ENCODE measurements at places on chromosomes 2 and 18.

GRCh38 chr18:45690975-45691815 lies 32.8 kb upstream of the SLC14A1 start:
- H3K36me3 ChIP-seq: no peaks in the 10 kb centered on the region
- peak; percentile 90 for DNase-seq
- no peak overlapping the region for H3K27ac ChIP-seq

GRCh38 chr2:69046221-69046662 lies 33.3 kb downstream of the ANTXR1 start:
- H3K27me3 ChIP-seq: no peaks in the 10 kb centered on the region
- H3K4me1 ChIP-seq: no peaks in the 10 kb centered on the region
- DNase-seq: no peak
- no peaks in the 10 kb centered on the region for H3K36me3 ChIP-seq
- H3K27ac ChIP-seq: no peak overlapping the region

DNA sequence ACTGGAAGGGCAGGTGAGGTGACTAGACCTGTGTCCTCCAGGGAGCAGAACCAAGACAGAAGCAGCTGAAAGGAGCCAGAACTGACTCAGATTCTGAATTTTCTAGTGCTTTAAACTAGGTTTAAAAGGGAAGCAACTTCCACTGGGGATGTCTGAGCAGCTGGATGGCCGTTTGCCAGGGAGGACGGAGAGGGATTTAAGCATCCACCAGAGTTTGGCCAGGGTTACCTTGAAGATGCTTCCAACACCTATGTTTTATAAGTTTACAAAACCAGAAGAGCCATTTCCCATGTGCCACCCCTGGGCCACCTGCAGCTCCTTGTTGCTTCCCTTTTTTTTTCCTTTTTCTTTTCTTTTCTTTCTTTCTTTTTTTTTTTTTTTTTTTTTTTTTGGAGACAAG lies 48.6 kb upstream of the RBM44 start:
- no peaks in the 10 kb centered on the region for H3K4me1 ChIP-seq
- no peak overlapping the region for H3K27ac ChIP-seq
- no peaks in the 10 kb centered on the region for H3K27me3 ChIP-seq
- no peak overlapping the region for H3K4me3 ChIP-seq

DNA sequence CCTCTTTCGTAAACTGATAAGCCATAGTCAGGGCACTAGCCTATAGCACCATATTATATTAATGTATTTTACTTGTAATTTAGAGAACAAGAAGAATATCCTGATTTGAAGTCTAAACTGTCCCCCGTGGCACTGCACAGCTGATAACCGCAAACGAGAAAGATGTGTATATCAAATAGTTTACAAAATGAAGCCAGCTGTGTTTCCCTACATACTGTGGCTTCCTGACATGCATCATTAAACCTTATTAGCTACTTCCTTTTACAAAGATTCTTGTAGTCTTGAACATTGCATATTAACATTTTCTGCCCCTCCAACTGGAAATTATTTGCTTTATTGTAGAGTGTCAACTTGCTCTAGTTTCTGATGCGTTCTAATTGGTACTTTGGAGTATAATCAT lies 153.5 kb upstream of the NFATC1 start:
- H3K4me3 ChIP-seq: no peak overlapping the region
- H3K36me3 ChIP-seq: no peaks in the 10 kb centered on the region
- no peaks in the 10 kb centered on the region for H3K27me3 ChIP-seq
- no peak for DNase-seq
- no peak overlapping the region for H3K27ac ChIP-seq
- H3K4me1 ChIP-seq: peaks cover 2% of the 10 kb centered on the region

DNA sequence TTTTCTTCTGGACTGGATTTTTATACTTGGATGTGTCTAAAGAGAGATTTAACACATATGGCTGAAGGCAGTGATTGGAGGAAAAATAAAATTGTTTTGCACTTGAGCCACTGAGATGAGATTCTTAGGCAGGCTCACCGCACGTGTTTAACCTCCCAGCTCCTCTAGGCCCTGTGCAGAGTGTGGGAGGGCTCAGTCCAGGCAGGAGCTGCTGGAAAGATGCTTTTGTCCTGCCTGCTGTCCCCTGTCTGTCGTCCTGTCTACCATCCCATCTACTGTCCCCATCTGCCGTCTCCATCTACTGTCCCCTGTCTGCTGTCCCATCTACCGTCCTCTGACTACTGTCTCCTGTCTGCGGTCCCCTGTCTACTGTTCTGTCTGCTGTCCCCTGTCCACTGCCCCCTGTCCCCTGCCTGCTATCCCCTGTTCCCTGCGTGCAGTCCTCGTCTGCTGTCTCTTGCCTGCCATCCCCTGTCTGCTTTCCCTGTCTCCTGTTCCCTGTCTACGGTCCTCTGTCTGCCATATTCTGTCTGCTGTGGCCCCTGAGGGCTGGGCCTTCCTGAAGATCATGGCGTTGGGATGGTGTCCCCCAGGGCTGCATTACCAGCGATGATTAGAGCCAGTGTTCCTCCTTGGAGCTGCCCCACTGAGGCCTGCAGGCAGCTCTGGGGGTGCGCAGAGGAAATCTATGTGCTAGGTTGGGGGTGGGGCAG lies 43.7 kb upstream of the HS6ST1 start:
- DNase-seq: no peak
- peaks cover 24% of the 10 kb centered on the region for H3K4me1 ChIP-seq
- H3K27ac ChIP-seq: peak overlapping the region; percentile 85
- no peaks in the 10 kb centered on the region for H3K27me3 ChIP-seq

DNA sequence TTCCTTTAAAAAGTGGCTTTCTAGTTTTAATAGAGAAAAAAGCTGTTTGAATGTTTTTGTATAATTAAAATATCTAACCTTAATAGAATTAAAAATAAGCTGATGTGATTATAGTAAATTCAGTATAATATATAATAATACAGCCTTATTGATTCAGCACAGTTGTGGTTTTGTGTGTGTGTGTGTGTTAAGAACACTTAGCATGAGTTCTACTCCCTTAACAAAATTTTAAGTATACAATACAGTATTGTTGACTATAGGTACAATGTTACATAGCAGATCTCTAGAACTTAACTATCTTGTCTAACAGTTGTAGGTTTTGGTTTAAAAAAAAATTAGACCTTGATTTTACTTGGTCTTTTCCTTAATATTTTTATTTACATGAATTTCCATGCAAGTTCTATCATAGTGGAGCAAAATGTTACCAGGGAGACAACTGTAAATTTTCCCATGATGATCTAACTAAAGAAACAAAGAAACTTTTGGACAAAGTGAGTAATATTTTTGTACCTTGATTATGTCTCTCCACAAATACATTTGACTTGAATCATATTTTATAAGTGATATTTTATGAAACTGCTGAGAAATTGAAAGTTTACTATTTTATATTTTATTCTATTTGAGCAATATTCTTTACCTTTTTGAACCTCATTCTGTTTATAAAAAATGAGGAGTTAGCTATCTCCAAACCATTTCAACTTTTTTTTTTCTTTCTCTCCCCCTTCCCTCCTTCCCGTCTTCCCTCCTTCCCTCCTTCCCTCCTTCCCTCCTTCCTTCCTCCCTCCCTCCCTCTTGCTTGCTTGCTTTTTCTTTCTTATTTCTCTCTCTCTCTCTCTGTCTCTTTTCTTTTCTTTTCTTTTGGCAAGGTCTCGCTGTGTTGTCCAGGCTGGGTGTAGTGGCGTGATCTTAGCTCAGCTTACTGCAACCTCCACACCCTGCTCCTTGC lies 46.3 kb downstream of the ZC3H6 start:
- H3K4me3 ChIP-seq: no peak overlapping the region
- no peaks in the 10 kb centered on the region for H3K36me3 ChIP-seq
- no peaks in the 10 kb centered on the region for H3K27me3 ChIP-seq
- no peaks in the 10 kb centered on the region for H3K4me1 ChIP-seq

GRCh38 chr2:65767946-65768345 lies 335.5 kb upstream of the SPRED2 start:
- no peak overlapping the region for H3K4me3 ChIP-seq
- no peaks in the 10 kb centered on the region for H3K4me1 ChIP-seq
- H3K36me3 ChIP-seq: no peaks in the 10 kb centered on the region
- H3K27me3 ChIP-seq: no peaks in the 10 kb centered on the region
- no peak for DNase-seq

DNA sequence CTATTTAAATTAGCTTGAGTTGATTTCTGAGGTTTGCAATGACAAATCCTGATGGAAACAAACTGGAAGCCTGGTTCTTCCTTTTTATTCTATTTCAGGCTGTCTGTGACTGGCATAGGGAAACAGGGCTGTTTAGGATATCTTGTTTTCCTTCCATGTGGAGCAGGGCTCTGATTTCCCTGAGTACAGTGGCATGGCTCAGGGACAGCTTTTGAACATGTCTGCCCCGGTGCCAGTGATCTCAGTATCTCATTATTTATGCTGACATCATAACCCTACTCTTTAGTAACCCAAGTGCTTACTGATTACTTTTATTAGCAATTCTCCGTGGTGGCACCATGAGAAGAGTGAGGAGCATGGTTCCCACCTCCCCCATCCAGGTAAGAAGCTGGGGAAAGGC lies 720.3 kb downstream of the GALR1 start:
- 0 out of 2 replicates have a peak, but pooled peaks cover 9% of the 10 kb centered on the region for H3K4me1 ChIP-seq
- H3K27me3 ChIP-seq: no peaks in the 10 kb centered on the region
- H3K27ac ChIP-seq: no peak overlapping the region
- H3K4me3 ChIP-seq: no peak overlapping the region
- no peaks in the 10 kb centered on the region for H3K36me3 ChIP-seq

- H3K4me3 ChIP-seq: no peak overlapping the region
- H3K27ac ChIP-seq: no peak overlapping the region
- H3K36me3 ChIP-seq: no peaks in the 10 kb centered on the region
- H3K27me3 ChIP-seq: no peaks in the 10 kb centered on the region
- DNase-seq: no peak
Observed at GRCh38 chr2:40120026-40120425, 331.9 kb downstream of the SLC8A1 start.

- no peaks in the 10 kb centered on the region for H3K4me1 ChIP-seq
- no peaks in the 10 kb centered on the region for H3K36me3 ChIP-seq
- no peaks in the 10 kb centered on the region for H3K27me3 ChIP-seq
- H3K4me3 ChIP-seq: no peak overlapping the region
- no peak for DNase-seq
Observed at GRCh38 chr2:43052204-43052943, 174.0 kb downstream of the ZFP36L2 start.

DNA sequence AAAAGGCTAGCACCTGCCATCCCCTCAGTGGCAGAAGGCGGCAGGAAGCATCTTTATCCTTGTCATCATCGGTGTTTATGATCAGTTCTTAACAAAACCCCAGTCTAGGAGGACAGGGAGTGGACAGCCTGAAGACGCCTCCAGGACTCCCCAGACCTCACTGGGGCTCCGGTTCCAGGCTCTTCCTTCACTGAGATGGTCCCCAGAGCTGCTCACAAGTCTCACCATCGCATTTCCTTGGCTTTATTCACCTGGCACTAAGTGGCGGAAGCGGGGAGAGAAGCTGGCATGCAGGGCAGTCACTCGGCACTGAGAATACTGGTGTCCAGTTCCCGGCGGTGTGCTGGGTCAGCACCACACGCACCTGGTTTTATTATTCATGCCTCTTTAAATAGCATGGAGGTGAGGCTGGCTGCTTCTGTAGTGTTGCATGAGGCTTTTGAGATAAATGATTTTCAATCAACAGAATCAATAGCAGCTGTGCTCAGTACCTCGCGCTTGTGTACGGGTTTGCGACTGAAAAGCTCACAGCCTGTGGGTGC lies 68.7 kb downstream of the CABLES1 start:
- H3K27ac ChIP-seq: no peak overlapping the region
- no peaks in the 10 kb centered on the region for H3K4me1 ChIP-seq
- no peaks in the 10 kb centered on the region for H3K27me3 ChIP-seq
- no peak for DNase-seq
- no peak overlapping the region for H3K4me3 ChIP-seq

DNA sequence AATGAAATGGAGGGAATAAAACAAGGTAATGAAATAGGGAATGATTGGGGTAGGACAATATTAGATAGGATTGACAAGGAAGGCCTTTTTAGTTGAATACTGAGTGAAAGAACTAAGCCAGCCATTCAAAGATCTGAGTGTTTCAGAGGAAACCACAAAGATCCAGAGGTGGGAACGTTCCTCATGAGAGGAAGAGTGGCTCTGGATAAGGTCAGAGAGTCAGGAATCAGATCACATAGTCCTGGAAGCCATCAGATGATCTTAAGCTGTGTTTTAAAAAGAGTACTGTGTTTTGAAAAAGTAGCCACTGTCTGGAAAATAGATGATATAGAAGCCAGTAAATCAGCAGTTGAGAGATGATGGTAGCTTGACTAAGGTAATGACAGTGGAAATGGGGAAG lies 11.8 kb downstream of the TTLL4 start:
- no peaks in the 10 kb centered on the region for H3K4me1 ChIP-seq
- no peak overlapping the region for H3K4me3 ChIP-seq
- DNase-seq: no peak
- H3K27me3 ChIP-seq: no peaks in the 10 kb centered on the region

DNA sequence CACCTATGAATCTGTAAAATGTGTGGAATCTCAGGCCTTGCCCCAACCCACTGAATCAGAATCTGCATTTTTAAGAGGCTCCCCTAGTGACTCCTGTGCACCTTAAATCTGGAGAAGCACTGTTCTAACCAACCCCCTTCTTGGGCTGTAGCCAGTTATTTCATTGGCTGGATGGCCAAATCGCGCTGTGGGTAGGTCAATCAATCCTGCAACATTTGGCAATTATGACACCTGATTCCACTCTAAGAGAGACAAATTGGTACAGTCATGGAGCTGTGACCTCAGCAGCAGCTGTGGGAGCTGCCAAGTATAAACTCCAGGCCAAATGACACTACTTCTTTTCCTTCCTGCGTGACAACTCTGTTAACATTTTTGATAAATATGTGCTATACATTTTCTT lies 208.7 kb downstream of the CLIP4 start:
- H3K4me1 ChIP-seq: no peaks in the 10 kb centered on the region
- no peak for DNase-seq
- H3K27ac ChIP-seq: no peak overlapping the region

DNA sequence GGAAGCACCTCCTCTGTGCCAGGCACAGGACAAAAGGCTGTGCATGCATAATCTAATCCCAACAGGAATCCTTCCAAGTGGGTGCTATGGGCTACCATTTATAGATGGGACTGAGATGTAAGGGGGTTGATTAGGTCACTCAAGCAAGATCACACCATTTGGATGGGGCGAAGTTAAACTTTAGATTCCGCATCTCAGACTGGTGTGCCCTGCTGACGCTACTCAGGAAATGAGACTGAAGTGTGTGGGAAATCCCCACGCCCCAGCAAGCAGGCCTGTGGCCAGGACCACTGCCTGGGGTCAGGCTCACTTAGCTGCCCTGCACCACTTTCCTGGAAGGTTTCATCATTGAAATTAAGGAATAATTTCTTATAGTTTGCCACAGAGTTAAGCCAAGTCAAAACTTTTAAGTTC lies 70.5 kb upstream of the PPP1CB start:
- H3K27ac ChIP-seq: no peak overlapping the region
- no peaks in the 10 kb centered on the region for H3K27me3 ChIP-seq
- DNase-seq: no peak
- H3K4me3 ChIP-seq: no peak overlapping the region
- no peaks in the 10 kb centered on the region for H3K36me3 ChIP-seq

DNA sequence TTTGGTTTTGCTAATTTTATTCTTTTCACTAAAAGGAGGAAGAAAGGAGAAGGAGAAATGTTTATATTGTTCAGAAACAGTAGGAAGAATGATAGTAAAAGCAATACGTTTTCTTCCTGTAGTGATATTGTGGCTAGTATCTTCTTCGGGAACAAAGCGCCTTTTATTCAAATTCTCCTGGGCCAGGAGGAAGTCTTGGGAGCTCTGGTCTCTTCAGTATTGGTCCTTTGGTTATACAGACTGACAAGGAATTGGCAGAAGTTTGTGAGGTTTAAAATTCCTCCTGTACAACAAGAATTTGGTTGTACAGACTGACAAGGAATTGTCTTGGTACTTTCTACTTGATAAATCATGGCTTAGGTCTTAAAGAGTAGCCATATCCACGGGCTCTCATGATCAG lies 9.9 kb downstream of the GIGYF2 start:
- H3K4me1 ChIP-seq: no peaks in the 10 kb centered on the region
- no peak for DNase-seq
- no peak overlapping the region for H3K27ac ChIP-seq
- H3K4me3 ChIP-seq: no peak overlapping the region
- no peaks in the 10 kb centered on the region for H3K27me3 ChIP-seq
- peaks cover 15% of the 10 kb centered on the region for H3K36me3 ChIP-seq
